ENCODE measurements at places on chromosomes 5 and 9. TPM values are rescaled to one million over a fixed set of nuclear protein-coding genes. Genes with fewer than 3 reads are reported as not detected.

The CTXN3 gene
- total RNA-seq, result not detected

The FAM78A gene
- total RNA-seq, result 6.3 TPM

GRCh38 chr5:142959683-142960657 is 189.8 kb downstream of the ARHGAP26 start:
- no peak overlapping the region for H3K4me3 ChIP-seq
- DNase-seq, result no peak
- H3K27ac ChIP-seq, result no peak overlapping the region
- no peaks in the 10 kb centered on the region for H3K36me3 ChIP-seq
- H3K4me1 ChIP-seq, result no peaks in the 10 kb centered on the region

DNA sequence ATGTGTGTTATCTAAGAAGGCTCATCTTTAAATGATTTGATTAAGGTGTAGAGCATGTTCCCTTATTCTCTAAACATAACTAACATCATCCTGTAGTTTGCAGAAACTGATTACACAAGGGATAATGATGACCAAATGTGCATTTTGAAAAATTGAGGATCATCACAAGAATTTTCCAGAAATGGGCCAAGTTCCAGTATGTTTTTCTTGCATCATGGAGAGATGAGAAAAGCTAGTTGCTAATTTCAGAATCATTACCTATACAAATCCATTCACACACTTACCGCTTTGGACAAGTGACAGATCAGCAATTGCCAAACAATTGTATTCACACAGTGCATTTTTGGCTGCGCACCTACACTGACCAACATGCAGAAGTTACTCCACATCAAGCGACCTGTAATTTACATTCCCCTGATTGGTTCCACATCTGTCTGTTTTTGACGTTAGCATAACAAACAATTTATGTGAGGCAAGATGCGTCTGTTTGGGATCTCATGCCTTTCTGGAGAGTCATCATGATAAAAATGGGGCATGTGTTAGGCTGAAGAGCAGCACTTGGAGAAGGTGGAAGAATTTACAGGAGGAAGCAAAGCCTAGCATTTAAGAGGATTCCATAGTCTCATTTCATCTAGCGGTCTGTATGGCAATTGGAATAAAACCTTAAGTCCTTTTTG is 2.8 kb upstream of the BNC2 start:
- H3K27ac ChIP-seq, result no peak overlapping the region
- no peaks in the 10 kb centered on the region for H3K27me3 ChIP-seq
- no peaks in the 10 kb centered on the region for H3K4me1 ChIP-seq

GRCh38 chr5:123937230-123937629 is 425.3 kb downstream of the CSNK1G3 start:
- H3K4me1 ChIP-seq, result no peaks in the 10 kb centered on the region
- no peaks in the 10 kb centered on the region for H3K36me3 ChIP-seq
- H3K4me3 ChIP-seq, result no peak overlapping the region
- no peaks in the 10 kb centered on the region for H3K27me3 ChIP-seq
- no peak overlapping the region for H3K27ac ChIP-seq
- DNase-seq, result no peak

All from aorta (tissue), 5 donors.